GM12864 (cell line): ENCODE measurements at places on chromosomes 1 and 21.
A peak's percentile ranks its signal among the peaks of the same experiment; 100 is the strongest.

- no peak for DNase-seq
These were observed 14.5 kb downstream of the PDZK1IP1 start for GRCh38 chr1:47175227-47175934.

GRCh38 chr1:208977638-208978256 lies 605.8 kb upstream of the CAMK1G start:
- DNase-seq = no peak

- no peak for DNase-seq
These were observed 52.4 kb downstream of the IER5 start for GRCh38 chr1:181140891-181141290.

DNA sequence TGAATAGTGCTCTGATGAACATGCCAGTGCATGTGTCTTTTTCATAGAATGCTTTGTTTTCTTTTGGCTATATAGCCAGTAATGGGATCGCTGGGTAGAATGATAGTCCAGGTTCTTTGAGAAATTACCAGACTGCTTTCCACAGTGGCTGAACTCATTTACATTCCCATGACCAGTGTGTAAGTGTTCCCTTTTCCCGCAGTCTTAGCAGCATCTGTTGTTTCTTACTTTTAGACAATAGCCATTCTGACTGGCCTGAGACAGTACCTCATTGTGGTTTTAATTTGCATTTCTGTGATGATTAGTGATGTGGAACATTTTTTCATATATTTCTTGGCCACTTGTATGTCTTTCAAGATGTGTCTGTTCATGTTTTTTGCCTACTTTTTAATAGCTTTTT lies 784.5 kb downstream of the USP25 start:
- DNase-seq = no peak

- DNase-seq = no peak
These were observed 123.8 kb upstream of the TMEM51 start for GRCh38 chr1:15029786-15030185.

- DNase-seq = no peak
These were observed 1.5 kb upstream of the HMGN1 start for GRCh38 chr21:39350094-39351005.

GRCh38 chr1:53548031-53548491 lies 88.9 kb downstream of the DMRTB1 start:
- DNase-seq = no peak

DNA sequence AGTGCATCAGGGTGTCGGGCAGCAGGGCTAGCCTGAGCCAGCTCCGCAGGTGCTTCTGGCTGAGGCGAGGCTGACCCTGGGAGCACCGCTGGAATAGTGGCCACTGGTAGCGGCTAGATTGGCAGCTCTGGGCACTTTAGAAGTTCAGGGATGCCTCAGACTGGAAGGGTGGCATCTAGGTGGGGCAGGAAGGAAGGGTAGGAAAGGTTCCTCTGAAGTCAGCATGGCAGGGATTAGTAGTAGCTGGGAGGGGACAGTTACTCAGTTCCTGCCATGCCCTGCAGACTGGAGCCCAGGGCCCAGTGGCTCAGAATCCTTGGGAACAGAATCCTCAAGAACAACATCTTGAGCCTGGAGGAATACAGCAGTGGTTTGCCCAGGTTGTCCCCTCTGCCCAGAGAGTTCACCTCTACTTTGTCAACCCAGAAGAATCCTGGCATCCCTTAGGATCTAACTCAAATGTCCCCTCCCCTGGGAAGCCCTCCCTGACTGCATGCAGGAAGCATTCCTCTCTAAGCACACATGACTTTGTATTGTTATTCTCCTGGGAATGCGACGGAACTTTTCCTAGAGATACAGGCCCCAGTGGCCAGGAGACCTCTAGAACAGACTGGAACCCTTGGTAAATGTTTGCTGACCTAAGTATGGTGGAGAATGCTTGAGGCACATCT lies 39.5 kb upstream of the BCAR3 start:
- no peak for DNase-seq

GRCh38 chr1:110630839-110631663 lies 24.9 kb upstream of the KCNA2 start:
- peak; percentile 93 for DNase-seq

- DNase-seq = no peak
These were observed 113.9 kb upstream of the RGS1 start for GRCh38 chr1:192461684-192462083.

DNA sequence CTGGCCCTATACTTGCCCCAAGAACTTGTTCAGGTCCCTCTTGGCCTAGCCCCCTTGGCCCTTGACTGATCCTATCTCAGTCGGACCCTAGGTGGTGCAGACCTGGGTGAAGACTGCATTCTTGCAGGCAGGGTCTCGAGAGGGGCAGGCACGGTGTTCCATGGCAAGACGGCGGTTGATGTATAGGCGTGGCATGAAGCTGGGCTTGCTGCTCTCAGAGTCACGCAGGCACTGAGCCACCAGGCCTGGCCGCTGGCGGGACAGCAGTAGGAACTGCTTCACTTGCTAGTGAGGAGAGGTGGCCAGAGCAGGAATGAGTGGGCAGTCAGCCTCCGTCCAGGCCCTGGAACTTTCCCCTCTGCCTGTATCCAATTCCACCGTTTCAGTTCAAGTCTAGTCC lies 3.8 kb downstream of the HECTD3 start:
- DNase-seq = no peak

- no peak for DNase-seq
These were observed 30.2 kb downstream of the AK4 start for GRCh38 chr1:65178235-65178634.

DNA sequence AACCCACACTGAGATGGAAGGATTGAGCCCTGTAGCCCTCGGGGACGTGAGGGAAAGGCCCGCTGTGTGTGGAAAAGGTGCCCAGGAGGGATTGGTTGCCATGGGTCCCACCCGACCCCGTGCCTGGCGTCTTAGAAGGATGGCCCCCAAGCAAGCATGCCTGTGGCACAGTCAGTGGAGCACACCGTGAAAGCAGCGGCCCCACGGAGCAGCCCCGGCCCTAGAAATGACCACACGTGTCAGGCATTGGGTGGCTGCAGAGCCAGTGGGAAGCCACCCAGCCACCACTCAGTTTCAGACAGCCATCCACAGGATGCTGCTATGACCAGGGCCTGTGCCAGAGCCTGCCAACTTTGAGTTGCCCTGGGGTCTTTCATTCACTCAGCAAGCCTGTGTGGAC lies 13.3 kb upstream of the EPHA8 start:
- DNase-seq = no peak

DNA sequence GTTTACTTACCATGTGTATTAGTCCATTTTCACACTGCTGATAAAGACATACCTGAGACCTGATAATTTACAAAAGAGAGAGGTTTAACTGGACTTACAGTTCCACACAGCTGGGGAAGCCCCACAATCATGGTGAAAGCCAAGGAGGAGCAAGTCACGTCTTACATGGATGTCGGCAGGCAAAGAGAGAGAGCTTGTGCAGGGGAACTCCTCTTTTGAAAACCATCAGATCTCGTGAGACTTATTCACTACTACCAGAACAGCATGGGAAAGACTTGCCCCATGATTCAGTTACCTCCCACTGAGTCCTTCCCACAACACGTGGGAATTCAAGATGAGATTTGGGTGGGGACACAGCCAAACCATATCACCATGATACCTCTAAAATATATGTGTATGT lies 39.3 kb upstream of the ERRFI1 start:
- DNase-seq = no peak

DNA sequence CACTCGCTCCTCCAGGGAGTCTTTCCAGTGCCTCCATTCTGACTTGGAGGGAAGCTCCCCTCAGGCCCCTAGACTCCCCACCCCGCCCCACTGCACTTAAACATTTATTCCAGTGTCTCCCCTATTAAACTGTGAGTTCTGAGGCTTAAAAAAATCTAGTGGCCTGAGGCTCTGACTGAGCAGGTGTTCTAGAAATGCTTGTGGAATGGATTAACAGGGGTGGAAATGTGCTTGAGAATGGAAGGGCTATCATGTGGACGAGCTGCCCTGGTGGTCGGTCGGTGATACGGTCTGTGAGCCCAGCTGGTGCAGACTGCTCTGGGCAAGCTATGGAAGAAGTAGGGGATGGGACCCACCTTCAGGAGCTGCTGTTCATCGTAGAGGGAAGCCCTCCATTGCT lies 130.2 kb downstream of the PEX14 start:
- DNase-seq = no peak

DNA sequence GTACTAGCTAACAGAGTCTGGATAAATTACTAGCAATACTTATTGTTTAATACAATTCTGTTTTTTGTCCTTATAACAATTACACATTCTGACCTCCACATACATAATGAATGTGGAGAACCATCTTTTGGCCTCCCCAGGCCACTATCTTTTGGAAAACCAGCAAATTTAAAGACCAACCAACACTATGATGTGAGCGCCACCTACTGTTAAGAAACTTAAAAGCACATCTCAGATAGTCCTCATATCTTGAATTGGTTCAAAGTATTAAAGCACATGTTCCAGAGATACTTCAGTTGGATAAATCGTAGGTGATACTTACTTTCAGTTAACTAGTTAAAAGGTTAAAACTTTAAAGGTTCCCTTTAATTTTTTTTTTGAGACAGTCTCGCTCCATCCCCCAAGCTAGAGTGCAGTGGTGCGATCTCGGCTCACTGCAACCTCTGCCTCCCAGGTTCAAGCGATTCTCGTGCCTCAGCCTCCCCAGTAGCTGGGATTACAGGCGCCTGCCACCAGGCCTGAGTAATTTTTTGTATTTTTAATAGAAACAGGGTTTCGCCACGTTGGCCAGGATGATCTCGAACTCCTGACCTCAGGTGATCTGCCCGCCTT lies 29.3 kb upstream of the USP1 start:
- peak; percentile 16 for DNase-seq

- DNase-seq = no peak
These were observed 47.0 kb downstream of the PLPP3 start for GRCh38 chr1:56532350-56532683.

- no peak for DNase-seq
These were observed 30.7 kb downstream of the KYAT3 start for GRCh38 chr1:88961647-88962275.

DNA sequence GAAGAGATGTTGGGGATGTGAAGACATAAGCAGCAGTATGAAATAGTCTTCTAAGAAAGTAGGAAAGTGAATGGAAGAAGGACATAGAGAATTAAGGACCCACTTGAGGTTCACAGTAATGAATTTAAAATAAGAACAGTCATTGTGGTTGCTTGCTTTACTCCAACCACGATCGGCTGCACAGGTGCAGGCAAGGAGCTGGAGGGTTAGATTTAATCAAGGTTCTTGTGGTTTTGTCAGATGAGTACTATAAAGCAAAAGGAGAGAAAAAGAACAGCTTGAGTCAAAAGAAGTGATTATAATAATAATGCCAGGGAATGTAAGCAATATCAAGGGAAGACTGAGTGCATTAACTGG lies 46.1 kb upstream of the RBM34 start:
- no peak for DNase-seq

- no peak for DNase-seq
These were observed 61.5 kb upstream of the GJA5 start for GRCh38 chr1:147821883-147822282.
